ENCODE measurements at places on chromosomes 5 and 9.

DNA sequence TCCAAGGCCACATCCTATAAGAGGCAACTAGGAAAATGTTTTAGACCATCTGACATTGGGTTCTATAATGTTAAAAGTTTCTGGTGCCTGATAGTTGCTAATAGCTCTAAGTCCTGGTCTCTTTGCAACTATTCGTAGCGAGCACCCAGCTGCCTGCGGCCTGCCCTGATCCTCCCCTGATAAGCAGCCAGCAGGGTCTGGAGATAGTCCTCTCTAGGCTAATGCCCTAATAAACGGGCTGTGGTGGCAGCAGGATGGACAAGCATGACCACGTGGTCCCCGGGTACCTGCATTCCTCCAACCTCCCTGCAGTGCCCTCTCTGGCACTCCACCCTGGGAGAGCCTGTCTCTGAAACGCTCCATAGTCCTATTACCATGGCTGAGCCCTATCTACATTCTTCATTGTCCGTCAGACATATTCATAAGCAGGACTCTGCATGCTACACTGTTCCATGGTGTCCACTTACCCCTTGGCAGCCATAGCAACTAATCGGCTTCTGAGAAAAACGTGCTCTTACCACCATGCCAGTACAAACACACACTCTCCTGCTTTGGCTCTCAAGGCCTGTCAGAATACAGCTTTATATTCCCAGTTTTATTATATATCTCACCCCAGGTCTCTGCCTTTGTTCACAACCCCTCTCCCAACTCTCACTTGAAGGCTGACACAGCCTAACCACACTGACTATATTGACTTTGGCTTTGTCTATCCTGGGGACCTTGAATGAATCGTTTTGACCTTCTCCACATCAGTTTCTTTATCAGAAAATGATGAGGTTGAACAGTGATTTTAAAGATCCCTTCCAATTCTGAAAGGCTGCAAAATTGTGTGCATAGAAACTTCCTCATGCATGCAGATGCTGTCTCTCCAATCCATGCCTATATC lies 49.9 kb upstream of the DAPK1 start:
- DNase-seq: peak; percentile 41

DNA sequence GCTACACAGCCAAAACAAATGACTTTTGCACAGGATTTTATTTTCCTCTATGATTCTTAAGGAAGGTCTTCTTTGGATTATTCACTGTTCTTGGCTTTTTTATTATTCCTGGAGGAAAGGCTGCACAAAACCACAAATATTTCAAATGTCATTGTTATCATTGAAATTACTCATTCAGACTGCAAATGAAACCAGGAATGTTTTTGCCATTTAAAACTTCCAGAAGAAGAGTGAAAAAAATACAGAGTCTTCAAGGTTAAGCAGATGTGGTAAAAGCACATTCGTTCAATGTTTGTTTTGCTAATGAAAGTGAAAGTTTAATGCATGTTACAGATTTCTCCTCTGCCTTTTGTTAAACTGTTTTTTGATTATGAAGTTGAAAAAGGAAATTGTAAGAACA lies 238.2 kb downstream of the TLE4 start:
- no peak for DNase-seq

DNA sequence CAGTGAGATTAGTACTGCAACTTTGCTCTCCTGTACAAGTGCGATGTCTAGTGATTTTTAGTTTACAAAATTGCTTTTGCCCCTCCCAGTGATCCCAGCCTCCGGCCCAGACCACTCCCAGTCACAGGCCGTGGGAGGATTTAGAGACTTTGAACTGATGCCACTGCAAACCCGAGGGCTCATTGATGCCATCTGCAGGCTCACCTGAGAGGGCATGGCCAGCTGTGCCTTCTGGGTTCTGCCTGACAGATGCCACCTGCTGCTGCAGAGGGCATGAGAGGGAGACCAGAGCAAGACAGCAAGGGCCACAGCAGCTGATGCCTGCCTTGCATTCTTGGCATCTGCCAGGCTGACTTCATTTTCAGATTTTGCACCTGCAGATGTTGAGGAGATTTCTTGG lies 593.8 kb downstream of the CDK5RAP2 start:
- no peak for DNase-seq

DNA sequence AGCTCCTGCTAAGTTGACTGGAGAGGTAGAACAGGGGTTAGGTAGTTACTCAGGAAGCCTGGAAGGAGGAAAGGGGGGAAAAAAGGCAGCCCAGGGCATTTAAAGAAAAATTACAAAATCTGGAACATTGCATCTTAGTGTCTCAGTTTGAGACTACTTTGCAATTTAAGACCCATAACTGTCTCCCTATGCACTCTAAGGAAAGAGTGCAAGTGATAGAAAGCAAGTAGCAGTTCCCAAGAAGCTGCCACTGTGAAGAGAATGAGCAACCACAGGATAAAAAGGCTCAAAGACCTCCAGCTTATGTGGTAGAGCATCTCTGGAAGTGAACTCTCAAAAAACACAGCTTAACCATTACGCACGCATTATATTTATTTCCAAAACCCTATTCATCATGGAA lies 141.8 kb downstream of the SLCO4C1 start:
- no peak for DNase-seq

DNA sequence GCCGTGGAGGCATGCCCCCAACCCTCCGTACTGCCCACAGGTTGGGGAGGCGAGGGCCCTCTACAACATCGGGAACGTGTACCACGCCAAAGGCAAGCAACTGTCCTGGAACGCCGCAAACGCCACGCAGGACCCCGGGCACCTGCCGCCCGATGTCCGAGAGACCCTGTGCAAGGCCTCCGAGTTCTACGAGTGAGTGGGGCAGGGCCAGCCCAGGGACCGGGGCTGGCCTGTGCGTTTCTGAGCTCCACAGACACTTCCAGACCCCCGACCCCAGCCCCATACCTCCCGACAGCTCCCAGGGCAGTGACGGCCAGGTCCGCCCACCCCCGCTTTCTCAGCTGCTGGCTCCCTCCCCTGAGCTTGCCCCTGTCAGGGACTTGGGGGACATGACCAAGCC lies 9.5 kb downstream of the GPSM1 start:
- DNase-seq: no peak

Measured in NCI-H748 treated with DMSO at 0.1 percent for 48 hours (cell line).